ENCODE measurements at places on chromosomes 6 and 20.

GRCh38 chr20:64119681-64120341, 12.4 kb upstream of the NPBWR2 start:
- DNase-seq: no peak

GRCh38 chr6:111941686-111942330, 68.6 kb upstream of the FYN start:
- no peak for DNase-seq

DNA sequence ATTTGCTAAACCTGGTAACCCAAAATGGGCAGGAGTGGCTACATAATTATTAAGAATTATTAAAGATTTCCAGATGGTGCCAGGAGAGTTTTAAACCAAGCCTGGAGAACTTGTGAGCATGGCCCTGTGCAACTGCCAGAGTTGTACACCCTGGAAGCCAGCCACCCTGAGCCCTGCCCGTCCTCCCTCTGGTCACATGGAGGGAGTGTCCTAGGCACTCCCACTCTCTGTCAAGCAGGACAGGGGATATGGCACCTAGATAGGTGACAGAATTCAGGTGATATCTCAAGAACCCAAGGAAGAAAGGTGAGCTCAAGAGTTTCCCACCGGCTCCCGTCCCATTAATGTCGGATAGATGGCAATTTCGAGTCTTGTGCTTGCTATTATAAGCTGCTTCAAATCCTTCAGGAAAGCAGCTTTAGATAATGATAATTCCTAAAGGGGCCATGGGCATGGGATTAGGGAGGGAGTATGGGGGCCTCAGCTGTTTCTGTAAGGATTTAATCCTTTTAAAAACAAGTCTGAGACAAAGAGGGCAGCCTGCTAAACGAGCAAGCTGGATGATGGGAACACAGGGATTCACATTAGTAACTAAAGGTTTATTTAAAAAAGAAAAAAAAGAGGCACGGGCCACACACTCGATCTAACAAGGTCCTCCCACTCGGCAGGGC, 169.1 kb downstream of the BMP7 start:
- DNase-seq: no peak

DNA sequence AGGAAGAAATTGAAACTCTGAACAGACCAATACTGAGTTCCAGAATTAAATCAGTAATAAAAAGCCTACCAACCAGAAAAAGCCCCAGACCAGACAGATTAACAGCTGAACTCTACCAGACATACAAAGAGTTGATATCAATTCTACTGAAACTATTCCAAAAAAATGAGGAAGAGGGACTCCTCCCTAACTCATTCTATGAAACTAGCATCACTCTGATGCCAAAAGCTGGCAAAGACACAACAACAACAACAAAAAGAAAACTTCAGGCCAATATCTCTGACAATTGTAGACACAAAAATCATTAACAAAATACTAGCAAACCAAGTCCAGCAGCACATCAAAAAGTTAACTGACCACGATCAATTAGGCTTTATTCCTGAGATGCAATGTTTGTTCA, 246.0 kb upstream of the RUNX2 start:
- DNase-seq: no peak

- DNase-seq: no peak
Measured at GRCh38 chr6:41428996-41429421, 93.6 kb downstream of the NCR2 start.

DNA sequence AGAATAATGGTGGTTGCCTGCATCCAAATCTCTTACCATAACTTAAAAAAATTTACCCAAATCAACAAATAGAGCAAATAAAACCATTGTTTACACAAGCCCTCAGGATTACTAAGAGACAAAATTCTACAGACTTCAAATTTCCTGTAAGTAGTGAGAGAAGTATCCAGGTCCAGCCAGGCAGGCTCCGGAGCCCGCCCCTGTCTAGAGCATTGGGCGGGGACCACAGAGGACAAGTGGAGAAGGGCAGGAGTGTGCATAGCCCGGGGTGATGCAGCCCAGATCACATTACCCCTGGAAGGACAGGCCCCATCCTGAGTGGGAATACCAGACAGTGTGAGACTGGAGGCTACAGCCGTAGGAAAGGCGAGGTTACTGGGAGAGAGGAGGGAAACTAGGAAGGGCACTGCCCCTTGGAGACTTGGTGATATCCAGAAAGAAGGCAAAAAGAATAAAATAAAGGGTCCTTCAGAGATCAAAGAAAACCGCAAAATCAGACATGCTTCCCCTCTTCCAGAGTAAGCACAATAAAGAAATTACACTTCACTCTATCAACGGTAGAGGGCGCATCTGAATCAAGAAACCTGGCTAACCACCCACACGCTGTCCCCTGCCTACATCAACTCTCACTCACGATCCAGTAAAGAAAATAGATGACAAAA, 26.6 kb downstream of the RIN2 start:
- DNase-seq: no peak

GRCh38 chr6:119224095-119224701, 125.4 kb downstream of the MAN1A1 start:
- no peak for DNase-seq

DNA sequence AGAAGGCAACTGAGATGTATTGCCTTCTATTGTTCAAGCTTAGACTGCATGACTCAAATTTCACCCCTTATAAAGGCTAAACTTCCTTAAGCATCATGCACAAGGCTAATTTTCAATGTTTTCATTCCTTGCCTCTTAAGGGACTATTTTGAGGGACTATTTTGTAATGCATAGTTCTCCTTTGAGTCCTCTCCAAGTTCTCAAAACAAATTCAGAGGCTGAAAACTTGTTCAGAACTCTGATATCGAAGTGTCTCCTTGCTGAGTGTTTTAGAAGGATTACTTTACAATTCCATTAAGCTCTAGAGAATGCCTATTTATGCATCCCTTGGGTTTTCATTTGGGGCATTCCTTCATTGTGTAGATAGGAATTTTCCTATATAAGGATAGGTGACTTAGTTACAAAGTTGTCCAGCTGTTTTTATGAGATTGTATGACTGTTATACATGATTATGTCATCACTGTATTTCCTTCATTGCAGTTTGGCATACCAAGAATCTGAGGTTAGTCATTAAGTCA, 41.7 kb downstream of the COL19A1 start:
- no peak for DNase-seq
